ENCODE measurements at places on chromosomes 12 and 14.

DNA sequence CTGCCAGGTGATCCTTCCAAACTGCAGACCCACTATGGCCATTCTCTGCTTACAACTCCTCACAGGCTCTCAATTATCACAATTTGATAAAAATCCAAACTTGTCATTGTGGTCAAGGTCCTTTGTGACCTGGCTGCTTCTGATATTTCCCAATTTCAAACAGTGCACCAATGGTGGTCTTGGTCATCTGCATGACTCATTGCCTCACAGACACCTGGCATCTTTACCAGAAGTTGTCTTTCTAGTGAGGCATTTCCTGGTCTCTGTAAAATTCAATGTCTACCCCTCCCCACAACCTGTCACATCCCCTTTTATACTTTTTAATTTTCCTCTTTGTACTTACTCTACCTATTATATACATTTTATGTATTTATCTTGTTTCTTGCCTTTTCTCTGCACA is 17.8 kb upstream of the PAPOLA start:
- DNase-seq = no peak

GRCh38 chr12:22105542-22105941 is 59.5 kb downstream of the CMAS start:
- DNase-seq = no peak

DNA sequence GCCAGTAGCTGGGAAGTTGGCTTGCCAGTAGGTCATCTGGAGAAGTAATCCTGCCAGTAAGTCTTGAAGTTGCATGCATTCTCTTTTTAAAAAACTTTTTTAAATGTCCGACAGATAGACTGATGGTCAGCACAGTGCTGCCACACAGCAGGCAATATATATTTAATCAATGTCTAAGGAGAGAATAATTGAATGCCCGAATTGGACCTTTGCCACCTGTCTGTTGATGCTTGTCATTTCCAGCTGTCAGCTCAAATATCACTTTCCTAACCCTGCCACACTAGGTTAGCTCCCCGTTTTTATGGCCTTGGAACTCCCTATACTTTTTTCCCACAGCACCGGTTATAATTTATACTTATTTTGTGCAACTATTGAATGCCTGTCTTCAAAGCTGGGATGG is 2.1 kb upstream of the SLC15A4 start:
- no peak for DNase-seq

DNA sequence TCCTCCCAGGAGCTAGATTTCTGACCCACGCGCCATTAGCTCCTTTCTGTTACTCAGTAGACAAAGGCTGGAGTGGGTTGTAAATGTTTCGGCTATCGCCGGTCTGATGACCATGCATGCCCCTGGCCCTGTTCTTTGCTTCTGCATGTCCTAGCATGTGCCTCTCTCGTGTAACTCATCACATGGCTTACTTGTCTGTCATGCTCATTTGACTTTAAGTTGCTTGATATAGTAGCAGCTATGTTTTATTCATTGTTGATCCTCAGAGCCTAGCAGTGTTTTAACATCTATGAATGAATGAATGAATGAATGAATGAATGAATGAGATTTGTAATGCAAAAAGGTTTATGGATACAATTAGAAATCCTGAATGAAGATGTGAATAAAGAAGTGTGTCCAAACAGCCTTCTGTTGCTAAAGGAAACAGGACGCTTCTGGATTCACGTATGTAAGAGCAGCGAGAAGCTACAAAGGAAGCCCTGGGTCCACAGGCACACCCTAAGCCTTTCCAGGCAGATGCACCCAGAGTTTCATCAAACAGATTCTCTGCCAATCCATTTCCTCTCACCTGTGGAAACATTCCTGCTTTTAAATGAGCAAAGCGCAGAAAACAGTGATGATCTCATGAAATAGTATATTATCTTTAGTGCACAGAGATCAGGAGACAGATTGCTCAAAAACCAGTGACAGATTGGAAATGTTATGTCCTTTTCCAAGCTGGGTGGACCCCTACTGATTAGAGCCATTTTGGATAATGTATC is 3.4 kb downstream of the GSG1 start:
- DNase-seq = no peak

- peak; percentile 87 for DNase-seq
Observed at GRCh38 chr14:76956316-76957090, 72.0 kb downstream of the IRF2BPL start.

GRCh38 chr12:68264857-68265256 is 11.5 kb upstream of the IL22 start:
- DNase-seq = no peak

- no peak for DNase-seq
Observed at GRCh38 chr12:11568155-11568761, 81.2 kb upstream of the ETV6 start.

DNA sequence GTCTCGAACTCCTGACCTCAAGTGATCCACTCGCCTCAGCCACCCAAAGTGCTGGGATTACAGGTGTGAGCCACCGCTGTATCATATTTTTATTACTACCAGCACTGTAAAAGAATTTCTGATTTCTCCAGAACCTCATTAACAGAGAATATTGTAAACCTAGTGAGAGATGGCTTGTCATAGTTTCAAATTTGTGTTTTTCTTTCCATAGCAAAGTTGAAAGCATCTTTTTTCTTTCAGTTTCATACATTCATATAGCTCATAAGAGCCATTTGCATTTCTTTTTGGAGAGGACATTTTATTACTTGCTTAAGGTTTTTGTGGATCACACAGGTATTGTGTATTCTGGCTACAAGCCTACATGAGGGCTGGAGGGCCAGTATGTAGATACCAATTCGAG is 58.0 kb downstream of the MIS18BP1 start:
- no peak for DNase-seq

- no peak for DNase-seq
Observed at GRCh38 chr12:88472775-88473174, 107.5 kb downstream of the KITLG start.

- DNase-seq = no peak
Observed at GRCh38 chr12:107807471-107808150, 33.1 kb downstream of the ASCL4 start.

GRCh38 chr12:50764286-50765094 is 589 bp downstream of the ATF1 start:
- DNase-seq = peak; percentile 36

DNA sequence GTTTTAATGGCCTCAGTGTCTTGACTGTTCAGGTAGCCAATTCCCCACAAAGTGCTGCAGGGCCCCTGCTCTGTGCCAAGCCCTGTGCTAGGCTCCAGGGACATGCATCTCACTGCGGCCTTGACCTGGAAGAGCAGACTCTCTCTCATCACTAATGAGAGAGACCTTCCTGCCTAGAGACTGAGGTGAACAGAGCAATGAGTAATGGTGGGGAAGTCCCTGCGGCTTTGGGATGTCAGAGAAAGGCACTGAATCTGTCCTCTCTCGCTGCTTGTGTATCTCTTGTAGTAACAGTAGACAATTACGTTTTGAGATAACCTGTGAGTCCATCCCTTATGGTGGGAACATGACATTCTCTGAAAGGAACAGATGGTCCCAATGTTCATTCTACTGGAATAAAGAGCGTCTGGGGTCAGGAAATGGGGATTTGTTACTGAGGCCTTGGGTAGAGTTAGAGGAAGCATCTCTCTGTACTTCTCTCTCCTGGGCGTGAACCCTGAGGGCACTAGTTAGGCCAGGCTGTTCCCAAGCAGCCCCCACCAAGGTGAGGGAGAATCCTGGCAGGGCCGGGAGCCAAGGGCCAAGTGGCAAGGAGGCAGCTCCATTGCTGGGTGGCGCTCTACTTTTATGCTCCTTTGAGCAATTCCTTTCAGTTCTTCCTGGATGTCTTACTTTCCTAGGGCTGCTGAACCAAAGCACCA is 13.5 kb downstream of the NFATC4 start:
- no peak for DNase-seq

GRCh38 chr14:85308531-85309300 is 221.2 kb upstream of the FLRT2 start:
- no peak for DNase-seq

DNA sequence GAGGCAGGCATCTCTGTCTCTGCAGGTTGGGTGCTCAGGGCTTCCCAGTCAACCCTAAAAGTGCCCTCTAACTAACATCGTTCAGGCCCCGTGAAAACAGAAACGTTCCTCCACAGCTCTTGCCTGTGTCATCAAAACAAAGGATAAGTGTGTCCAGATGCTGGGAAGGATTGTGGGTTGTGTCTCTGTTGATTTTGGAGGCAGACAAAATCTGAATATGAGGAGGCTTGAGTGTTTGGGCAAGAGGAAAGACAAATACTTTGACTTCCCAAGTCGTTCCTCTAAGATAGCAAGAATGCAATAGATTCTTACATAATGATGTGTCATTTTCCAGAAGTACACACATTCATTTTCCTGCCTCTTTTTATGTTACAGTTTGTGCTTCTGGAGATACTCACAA is 52.9 kb downstream of the SERPINA3 start:
- DNase-seq = no peak

GRCh38 chr12:103729499-103729898 is 111.5 kb downstream of the NT5DC3 start:
- DNase-seq = no peak

DNA sequence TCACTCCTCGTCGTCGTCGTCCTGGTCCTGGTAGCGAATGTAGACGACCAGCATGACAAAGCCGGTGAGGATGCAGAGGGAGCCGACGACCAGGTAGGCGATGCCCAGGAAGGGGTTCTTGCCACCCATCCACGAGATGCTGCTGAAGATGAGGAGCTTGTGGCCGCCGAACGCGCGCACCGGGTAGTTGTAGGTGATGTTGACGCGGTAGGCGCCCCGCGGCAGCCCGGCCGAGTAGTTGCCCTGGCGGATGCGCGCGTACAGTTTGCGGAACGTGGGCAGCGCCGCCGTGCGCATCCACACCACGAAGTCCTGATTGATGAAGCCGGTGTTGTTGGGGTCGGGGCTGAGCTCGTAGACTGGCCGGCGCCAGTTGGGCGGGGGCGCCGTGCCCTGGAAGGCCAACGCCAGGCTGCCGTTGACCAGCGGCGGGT is 1.0 kb downstream of the TMEM30B start:
- DNase-seq = no peak

GRCh38 chr12:93438266-93439050 is 3.3 kb downstream of the UBE2N start:
- DNase-seq = no peak

DNA sequence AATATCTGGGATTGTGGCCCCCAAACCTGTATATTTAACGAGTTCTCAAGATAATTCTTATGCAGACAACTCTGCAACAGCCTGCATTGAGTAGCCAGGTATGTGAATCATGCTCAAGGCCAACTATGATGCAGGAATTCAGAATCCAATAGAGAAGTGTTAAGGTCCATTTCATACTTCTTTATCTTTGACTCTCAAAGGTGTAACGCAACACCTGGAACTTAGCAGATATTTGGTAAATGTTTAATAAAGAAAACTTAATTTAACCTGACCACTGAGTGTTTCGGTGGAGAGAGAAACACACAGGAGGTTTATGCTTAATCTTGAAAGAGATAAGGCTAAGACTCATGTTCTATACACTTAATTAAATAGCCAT is 156.5 kb upstream of the PLEKHG7 start:
- no peak for DNase-seq

- DNase-seq = peak; percentile 14
Observed at GRCh38 chr12:49706351-49707127, 666 bp downstream of the FMNL3 start.

GRCh38 chr14:92449404-92450181 is 64.0 kb upstream of the RIN3 start:
- no peak for DNase-seq

DNA sequence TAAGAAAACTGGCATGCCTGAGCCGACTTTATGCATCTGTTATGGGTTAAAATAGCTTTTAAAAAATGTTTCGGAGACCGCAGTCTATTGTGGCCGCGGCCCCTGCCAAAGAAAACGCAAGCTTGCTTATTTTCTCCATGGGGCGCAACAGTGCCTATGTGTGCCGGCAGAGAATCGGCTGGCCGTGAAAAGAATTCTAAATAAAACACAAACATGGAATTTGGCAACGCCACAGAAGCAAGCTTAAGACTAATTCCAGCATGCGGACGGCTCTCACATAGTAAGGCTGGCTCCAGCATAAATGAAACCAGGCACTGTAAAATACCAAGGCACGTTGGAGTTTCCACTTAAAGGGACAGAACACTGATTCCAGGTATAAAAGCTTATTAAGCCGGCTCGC is 56.7 kb downstream of the BCL11B start:
- no peak for DNase-seq

- no peak for DNase-seq
Observed at GRCh38 chr12:27236498-27236897, 7.6 kb upstream of the STK38L start.

- DNase-seq = no peak
Observed at GRCh38 chr12:47507221-47507620, 198.6 kb downstream of the RPAP3 start.

- DNase-seq = no peak
Observed at GRCh38 chr12:82124711-82125380, 233.3 kb downstream of the CCDC59 start.

DNA sequence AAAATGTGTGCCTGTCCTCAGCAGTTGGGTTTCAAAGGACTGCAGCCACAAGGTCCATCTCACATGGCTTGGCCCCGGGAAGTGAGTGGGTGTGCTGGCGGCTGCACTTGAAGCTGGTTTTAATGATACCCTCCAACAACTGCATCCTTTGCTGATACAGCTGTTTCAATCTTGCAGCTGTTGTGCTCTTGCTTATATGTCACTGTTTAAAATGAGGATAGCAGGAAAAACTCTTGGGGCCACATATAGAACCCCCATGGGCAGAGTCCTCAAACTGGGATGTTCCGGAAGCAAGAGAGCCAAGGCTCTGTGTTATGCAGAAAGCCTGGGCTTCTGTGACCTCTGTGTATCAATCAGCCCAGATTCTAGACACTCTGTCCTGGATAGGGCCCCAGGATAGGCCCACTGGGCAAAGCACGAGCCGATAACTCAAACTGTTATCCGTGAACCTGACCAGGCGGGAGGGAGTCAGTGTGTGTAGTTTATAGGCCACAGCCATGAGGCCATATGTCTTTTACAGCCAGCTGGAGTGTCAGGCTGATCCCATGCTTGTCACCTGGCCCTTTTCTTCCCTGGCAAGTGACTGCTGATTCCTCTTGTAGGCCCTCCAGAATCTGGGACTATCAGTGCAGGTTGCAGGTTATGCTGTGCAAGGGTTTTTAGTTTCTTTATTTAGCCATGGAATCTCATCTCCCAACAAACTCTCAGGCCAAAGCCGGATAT is 74.3 kb downstream of the SSPN start:
- no peak for DNase-seq

- no peak for DNase-seq
Observed at GRCh38 chr12:107586256-107586970, 99.2 kb upstream of the PWP1 start.

- DNase-seq = no peak
Observed at GRCh38 chr14:104897330-104898194, 27.1 kb upstream of the PLD4 start.

DNA sequence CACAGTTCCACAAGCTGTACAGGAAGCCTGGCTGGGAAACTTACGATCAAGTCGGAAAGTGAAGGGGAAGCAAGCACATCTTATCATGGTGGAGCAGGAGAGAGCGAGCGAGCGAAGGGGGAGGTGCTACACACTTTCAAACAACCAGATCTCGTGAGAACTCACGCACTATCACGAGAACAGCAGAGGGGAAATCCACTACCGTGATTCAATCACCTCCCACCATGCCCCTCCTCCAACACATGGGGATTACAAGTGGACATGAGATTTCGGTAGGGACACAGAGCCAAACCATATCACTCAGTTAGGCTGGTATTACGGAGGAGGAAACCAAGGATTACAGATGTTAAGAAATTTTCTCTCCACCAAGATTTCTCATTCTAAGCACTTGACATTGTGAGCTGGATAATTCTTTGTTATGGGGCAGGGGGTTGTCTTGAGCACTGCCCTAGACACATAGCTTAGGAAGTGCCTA is 262.0 kb upstream of the G2E3 start:
- no peak for DNase-seq

- DNase-seq = no peak
Observed at GRCh38 chr14:92316176-92316575, 6.8 kb upstream of the SLC24A4 start.

GRCh38 chr14:104656014-104656714 is 33.3 kb upstream of the INF2 start:
- peak; percentile 37 for DNase-seq
